ENCODE measurements at places on chromosomes 1 and 21.

GRCh38 chr1:172238965-172239364 lies 181.5 kb upstream of the C1orf105 start:
- no peak for DNase-seq

DNA sequence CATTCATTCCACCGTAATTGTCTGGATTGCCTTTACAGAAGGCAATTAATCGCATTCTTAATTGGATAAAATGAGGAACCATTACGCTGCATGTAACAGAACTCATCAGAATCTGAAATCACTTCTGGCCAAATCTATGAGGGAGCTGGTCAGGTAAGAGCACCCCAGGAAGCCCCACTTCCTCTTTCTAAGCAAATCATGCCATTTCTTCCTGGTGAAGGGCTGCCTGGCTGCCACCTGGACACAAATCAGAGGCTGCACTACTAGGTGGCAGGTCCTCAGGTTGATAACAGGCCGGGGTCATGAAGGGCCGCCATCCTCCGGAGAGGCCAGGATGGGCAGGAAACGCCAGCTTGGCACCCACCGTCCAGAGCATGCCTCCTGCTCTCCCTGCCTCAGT lies 73.7 kb downstream of the CAPZB start:
- no peak for DNase-seq

DNA sequence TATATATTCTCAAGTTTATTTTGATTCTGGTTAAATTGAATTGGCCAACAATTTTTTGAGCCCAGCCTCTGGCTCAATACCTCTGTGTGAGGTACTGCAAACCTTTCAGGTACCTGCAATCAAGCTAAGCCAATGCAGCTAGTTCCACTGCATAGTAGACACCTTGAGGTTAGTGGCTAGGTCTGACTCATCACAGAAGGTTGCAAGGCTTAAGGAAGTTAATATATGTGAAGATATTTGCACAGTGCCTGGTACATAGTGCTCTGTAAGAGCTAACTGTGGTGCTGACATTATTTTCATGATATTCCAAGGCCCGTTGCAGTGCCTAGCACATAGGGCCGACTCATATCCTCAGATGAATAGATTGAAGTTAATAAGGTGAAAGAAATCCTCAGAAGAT lies 330.5 kb upstream of the KAZN start:
- no peak for DNase-seq

GRCh38 chr1:184615301-184615700 lies 139.4 kb downstream of the EDEM3 start:
- DNase-seq: no peak

DNA sequence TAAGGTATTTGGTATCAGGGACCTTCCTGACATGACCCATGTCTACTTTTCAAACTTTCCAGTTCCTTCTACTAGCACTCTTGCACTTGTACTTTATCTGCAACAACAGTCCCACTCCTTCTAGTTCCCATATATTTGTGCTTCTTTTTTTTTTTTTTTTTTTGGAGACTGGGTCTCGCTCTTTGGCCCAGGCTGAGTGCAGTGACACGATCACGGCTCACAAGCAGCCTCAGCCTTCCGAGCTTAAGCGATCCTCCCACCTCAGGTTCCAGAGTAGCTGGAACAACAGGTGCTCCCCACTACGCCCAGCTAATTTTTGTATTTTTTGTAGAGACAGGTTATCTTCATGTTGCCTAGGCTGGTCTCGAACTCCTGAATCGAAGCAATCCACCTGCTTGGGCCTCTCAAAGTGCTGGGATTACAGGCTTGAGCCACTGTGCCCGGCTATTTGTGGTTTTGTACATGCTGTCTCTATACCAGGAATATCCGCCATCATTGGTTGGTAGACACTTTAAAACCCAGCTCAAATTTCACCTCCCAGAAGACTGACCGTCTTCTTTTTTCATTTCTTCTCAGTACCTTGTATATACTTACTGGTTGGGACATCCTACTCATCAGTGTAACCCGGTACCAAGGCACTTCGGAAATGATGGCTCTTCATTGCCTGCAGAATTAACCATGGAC lies 1.1 kb downstream of the ZMYM1 start:
- no peak for DNase-seq

DNA sequence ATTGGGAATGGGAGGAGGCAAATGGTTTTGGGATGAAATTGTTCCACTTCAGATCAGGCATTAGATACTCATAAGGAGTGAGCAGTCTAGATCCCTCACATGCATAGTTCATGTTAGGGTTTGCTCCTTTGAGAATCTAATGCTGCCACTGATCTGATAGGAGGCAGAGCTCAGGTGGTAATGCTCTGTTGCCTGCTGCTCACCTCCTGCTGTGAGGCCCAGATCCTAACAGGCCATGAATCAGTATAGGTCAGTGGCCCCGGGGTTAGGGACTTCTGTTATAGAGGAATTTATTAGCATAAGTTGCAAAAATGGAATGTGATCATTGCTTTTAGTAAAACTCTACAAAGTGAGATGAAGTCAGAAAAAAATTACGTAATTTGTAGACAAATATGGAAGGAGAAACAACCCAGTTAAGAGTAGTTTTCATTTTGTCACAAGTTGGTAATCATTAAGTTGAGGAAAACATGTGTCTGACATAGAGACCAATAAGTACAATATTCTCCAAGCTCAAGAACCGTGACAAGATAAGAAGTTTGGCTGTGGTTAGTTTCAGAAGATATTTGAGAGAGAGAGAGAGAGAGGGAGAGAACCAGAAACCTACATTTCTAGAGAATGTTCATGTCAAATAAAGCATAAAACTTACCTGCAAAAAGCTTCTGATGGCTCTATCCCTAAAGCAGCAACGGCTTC lies 689.7 kb upstream of the PRMT6 start:
- DNase-seq: no peak

DNA sequence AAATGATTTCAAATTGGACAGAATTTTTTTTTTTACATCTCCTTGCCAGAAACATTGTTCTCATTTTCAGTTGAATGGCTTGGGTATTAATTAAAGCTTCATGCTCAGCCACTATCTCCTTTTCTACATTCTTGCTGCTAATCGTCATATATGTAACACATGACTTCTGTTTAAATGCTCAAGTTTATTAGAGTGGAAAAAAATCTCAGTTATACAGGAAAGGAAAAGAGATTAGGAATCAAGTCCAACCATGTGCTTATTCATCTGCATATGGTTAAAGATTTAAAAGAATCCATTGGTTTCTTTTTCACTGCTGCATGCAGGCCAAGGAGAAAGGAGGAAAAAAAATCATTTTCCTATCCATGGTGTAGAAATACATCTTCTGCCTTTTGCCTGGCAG lies 47.3 kb upstream of the CNN3 start:
- peak; percentile 88 for DNase-seq

GRCh38 chr1:9724706-9725476 lies 73.4 kb downstream of the PIK3CD start:
- peak; percentile 51 for DNase-seq

- DNase-seq: no peak
Measured at GRCh38 chr1:186799689-186800054, 29.1 kb upstream of the PLA2G4A start.

- no peak for DNase-seq
Measured at GRCh38 chr1:43319766-43320165, 17.9 kb upstream of the MPL start.

GRCh38 chr1:192527950-192528349 lies 47.6 kb upstream of the RGS1 start:
- DNase-seq: no peak

DNA sequence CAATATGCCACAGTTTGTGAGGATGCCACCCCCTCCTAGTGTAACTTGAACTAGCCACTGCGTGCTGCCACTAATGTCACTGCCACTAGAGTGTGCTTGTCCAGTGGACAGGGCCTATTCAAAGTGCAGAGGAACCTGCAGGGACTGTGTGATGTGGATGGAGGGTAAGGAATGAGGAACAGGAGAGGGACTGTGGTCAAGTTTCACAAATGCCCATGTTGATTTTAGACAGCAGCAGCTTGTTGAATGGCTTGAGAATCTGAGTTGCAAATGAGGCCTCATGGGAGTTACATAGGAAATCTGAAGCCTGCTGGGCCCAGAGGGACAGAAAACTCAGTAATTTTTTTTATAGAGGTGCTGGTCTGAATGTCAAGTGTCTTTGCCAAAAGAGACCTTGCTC lies 112.3 kb downstream of the HHAT start:
- no peak for DNase-seq

DNA sequence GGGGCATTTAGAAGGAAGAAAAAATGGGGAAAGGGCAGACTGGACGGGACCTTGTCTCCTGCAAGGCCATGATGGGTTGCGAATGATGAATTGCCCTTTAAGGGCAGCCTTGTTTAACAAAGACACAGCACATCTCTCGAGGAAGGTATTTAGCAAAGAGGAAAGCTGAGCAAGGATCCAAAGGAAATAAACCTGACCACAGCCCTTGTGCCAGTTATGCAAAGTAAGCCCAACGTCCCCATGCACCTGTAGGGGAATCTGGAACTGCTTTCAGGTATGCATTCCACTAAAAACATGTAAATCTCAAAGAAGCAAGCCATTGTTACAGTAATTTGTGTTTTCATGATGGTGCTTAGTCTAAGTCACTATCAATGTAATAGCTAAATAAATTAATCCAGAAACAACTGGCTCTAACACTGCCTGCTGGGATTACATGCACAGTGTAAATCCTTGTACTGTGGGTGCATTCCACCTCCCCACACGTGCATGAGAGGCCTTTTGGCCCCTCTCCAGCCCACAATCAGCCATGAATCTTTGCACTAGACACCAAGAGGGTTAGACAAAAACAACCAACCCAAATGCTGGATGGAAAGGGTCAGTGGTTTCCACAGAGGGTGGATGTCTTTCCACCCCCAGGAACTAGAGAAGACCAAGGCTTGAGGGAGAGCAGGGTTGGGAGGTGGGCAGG lies 228.8 kb upstream of the KAZN start:
- no peak for DNase-seq

- DNase-seq: no peak
Measured at GRCh38 chr1:22043198-22043769, 9.2 kb upstream of the CDC42 start.

DNA sequence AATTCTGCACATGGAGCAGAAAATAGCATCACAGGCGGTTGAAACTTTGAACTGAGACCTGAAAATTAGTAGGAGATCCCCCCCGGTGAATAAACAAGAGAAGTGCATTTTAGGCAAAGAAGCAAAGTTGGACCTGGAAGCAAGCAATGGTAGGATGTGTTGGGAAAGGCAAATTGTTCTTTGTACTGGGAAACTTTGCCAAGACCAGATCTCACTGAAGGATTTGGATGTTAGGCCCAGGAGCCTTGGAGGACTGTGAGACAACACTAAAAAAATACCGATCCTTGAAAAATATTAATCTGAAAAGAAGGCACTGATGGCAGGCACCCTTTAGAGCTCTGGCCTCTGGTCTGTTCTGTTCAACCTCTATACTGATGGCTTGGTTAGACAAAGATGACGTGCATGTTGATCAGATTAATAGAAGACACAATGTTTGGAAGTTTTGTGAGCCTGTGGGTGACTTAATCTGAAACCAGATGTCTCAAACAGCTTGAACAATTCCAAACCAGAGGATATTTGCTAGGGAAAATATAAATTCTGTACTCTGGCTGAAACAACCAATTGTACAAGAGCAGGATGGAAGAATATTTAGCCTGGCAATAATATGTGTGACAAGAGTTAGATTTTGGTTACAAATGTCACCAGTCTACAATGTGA lies 108.4 kb downstream of the ROR1 start:
- peak; percentile 28 for DNase-seq
